ENCODE measurements at places on chromosomes 3 and 15. TPM values are rescaled to one million over a fixed set of nuclear protein-coding genes. Genes with fewer than 3 reads are reported as not detected.

IFT80 gene
- 30.7 TPM for total RNA-seq

RASGRP1 gene
- not detected for total RNA-seq

TRH gene
- not detected for total RNA-seq

TUSC7 gene
- not detected for total RNA-seq

C2CD4B gene
- total RNA-seq: not detected

BMF gene
- total RNA-seq: 8.7 TPM

TBC1D5 gene
- total RNA-seq: 73.7 TPM

ERICH6 gene
- total RNA-seq: 0.38 TPM

GALNT15 gene
- 2.1 TPM for total RNA-seq

IQCF6 gene
- not detected for total RNA-seq

DNA sequence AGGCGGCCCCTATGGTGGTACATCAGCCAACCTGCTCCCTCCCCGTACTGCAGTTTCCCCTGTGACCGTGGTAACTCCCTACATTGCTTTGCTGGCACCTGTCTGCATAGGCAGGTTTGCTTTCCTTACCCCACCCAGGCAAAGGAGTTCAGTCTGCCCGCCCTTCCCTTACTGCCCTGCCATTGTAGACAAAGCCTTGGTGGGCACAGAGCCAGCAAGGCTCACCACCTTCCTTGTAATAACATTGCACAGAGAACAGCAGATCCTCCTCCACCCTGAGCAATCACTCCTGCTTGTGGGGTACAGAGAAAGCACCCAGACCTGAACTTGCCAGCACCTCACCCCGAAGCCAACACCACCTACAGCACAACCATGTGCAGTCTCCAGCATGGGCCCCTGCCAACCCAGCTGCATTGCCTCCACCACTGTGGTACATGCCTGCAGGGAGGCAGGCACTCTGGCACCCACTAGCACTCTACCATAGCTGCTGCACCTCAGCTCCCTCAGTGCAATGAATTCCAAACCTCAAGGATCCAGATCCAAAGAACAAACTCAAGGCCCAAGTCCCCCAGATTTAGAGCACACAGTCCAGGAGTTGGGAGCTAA, 192.7 kb upstream of the KCNMB2 start:
- DNase-seq: no peak

DNA sequence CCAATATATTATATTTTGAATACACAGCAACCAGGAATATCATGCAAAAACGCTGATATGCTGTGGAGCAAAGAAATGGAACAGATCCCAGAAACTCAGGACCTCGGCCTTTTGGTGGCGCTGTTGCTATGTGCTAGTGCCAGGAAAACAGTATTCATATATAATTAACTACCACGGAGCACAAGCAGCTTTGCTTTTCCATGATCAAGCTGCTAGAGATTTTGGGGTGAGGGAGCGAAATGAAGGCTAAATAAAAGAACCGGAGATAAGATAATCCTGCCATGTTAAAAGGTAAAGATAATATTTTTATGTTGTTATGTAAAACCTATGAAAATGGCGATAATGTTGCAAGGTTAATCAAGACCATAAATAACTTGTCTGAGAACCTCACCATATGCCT, 157.7 kb upstream of the FAM3D start:
- DNase-seq: peak; percentile 65

GRCh38 chr15:36888011-36888992, 212.0 kb downstream of the MEIS2 start:
- no peak for DNase-seq

- peak; percentile 55 for DNase-seq
Observed at GRCh38 chr3:23202921-23203707, at the start of gene UBE2E2. TSS of gene UBE2E2 (plus strand) at chr3:23203327.

DNA sequence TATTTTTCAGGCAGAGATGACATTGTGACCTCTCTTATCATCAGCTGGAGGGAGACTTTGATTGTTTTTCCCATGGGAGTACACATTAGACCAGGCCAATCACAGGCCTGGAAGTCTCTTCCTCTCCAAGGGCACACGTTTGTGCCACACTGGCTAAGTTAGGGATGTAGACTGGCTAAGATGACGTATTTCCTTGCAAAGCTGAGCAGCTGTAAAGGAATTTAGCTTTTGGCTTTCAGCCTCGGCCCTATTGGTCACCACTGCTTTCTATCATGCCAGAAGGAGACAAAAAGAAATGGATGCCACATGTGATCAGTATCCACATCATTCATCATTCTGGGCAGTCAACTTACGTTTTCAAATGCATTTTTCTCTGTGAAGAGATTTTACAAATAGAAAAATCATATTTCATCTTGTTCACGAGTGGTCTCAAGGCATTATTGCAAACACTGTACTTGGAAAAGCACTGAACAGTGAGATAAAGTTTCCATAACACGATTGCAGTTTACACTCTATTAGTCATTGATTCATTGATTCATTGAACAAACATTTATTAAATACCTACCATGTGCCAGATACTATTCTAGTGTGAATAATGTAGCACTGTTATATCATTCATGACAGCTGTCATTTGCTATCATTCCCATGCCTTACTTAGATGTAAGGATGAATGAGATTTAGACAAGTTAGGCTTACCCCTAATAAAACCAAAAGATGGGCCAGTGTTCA, 27.0 kb upstream of the RNF7 start:
- DNase-seq: peak; percentile 82

DNA sequence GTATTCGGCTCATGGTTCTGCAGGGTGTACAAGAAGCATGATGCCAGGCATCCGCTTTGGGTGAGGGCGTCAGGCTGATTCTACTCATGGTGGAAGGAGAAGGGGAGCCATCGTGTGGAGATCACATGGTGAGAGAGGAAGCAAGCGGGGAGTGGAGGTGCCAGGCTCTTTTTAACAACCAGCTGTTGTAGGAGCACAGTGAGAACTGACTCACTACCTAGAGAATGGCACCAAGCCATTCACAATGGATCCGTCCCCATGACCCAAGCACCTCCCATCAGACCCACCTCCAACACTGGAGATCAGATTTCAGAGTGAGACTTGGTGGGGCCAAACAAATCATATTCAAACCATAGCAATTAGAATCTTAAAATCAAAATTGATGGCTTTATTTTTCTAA, 259.8 kb upstream of the CTDSPL start:
- DNase-seq: peak; percentile 35

GRCh38 chr3:5699313-5699712, 511.8 kb downstream of the EDEM1 start:
- DNase-seq: no peak

GRCh38 chr3:172270557-172271166, 177.6 kb downstream of the GHSR start:
- DNase-seq: no peak

DNA sequence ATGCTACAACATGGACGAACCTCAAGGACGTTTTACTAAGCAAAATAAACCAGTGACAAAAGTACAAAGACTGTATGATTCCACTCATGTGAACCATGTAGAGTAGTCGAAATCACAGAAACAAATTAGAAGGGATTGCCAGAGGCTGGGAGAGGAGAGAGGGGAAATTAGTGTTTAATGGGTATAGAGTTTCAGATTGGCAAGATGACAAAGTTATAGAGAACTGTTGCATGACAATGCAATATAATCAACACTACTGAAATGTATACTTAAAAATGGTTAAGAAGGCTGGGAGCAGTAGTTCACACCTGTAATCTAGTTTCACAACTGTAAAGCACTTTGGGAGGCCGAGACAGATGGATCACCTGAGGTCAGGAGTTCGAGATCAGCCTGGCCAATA, 36.9 kb downstream of the PLS1 start:
- DNase-seq: no peak
